ENCODE measurements at places on chromosomes 1 and 21.

GRCh38 chr1:209704584-209704983 is at the start of gene HSD11B1:
Gene HSD11B1 (plus strand): TSS chr1:209704846. CDS start chr1:209704943, 97 bp downstream.
- DNase-seq: no peak

DNA sequence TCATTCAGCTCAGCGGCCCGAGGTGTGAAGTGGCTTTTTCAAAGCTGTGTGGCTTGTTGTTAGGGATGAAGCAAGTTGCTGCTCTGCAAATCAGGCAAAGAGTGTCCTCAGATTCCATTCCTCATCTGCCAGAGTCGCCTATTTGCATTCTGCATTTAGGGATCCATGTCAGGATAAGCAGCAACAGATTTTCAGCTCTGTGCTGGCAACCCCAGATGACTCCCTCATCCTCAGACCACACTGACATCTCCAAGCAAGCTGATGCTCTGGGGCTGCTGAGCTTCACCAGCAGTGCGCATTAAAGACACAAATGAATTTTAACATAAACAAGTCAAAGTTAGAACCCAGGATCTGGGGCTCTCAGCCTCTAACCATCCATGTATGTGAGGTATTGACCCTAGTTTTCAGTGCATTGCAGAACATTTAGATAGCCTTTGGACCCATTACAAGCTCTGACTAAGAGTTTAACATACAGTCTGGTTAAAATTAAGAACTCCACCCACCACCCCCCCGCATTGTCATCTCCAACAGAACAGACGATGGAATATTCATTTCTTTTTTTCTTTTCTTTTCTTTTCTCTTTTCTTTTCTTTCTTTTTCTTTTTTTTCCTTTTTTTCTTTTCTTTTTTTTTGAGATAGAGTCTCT is 10.9 kb downstream of the CFAP107 start:
- DNase-seq: no peak

- no peak for DNase-seq
These were observed 31.4 kb upstream of the LGALS8 start for GRCh38 chr1:236492378-236492777.

- no peak for DNase-seq
These were observed 259.0 kb upstream of the FOXD3 start for GRCh38 chr1:63063367-63063766.

DNA sequence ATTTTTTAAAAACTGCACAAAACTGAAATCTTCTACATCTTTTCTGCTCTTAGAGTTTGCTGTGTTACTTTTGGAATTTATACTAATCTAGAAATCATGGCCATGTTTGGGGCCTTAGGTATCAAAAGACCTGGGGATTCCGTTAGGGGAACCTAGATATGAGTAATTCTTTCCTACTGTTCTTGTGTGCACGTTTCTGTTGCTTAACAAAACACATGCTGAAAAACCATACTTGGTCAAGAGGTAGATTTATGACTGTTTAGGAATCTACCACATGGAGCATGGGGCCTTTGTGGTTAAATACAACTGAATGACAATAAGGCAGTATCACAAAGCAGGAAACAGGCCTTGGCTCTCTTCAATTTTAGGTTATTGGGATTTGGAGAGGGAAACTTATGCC is 291.9 kb upstream of the USP25 start:
- no peak for DNase-seq

All from hepatic stellate cell (primary cell).